ENCODE measurements at places on chromosomes 3 and 15.

DNA sequence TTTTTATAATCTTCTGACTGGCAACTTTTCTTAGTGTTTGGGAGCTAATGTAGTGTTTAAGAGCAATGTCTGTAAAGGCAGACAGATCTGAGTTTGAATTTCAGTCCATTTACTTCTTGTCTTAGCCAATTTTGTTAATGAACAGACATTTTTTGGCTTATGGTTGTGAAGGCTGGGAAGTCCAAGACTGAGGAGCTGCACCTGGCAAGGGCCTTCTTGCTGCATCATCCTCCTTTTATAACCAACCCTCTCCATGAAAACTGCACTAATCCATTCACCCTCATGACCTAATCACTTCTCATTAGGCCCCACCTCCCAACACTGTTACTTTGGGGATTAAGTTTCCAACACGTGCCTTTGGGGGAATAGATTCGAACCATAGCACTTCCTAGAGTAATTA, 164.5 kb downstream of the GAP43 start:
- H3K27ac ChIP-seq, result no peak overlapping the region
- H3K4me1 ChIP-seq, result peaks cover 11% of the 10 kb centered on the region
- no peak overlapping the region for H3K4me3 ChIP-seq
- no peaks in the 10 kb centered on the region for H3K27me3 ChIP-seq
- no peaks in the 10 kb centered on the region for H3K36me3 ChIP-seq
- DNase-seq, result no peak

DNA sequence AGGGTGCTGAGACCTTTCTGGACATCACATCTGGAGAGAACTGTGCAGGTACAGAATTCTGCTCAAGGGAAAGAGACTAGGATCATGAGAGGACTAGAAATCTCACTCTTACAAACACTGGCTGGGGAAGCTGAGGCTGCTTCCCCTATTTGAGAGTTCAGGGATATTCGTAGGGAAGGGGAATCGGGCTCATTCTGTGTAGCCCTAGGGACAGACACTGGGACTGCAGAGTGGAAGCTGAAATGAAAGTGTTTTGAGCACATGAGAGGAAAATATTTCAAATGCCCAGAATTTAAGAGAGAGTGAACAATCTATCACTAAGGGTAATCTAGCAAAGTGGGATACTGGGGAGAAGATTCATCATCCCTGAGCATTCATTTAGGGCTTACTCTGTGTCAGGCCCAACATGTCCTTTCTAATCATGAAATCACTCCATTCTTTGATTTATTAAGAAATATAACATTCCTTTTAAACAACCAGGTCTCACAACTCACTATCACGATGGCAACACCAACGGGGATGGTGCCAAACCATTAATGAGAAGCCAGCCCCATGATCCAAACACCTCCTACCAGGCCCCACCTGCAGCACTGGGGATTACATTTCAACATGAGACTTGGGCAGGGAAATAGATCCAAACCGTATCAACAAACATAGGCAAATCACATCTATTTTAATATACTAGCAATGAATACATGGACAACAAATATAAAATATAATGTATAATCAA, 63.0 kb downstream of the CPN2 start:
- H3K4me1 ChIP-seq, result no peaks in the 10 kb centered on the region
- no peaks in the 10 kb centered on the region for H3K36me3 ChIP-seq

DNA sequence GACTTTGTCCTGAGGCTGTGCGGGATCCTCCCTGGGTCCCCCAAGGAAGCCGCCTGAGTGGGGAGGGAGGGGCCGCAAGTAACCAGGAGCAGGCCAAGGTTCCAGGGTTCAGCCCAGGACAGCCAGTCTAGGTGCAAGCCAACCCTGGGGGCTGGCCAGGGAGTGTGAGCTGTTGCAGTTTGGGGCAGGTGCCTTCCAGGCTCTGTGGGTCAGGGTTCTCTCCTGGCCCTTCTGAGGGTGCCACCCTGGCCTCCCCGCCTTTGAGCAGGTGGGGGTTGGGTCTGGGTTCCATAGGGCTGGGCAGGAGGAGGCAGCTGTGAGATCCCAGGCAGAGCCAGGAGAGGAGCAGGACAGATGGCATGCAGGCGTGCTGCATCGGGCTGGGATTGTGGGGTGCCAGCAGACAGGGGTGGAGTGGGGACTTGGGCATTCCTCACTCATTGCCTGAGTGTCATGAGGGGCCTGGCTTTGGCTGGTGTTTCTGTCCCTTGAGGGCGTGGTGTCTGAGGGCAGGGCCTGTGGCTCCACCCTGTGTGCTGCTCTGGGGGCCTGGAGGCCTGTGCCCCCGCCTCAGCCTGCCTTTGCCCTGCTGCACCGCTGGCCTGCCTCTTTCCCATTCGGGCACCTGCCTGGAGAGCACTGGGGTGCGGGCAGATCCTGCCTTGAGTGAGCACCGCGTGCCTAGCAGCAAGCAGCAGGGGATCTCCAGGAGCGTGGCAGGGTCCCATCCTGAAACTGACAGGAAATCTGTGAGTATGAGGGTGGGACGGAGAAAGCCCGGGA, 18.4 kb downstream of the KLF13 start:
- no peak overlapping the region for H3K4me3 ChIP-seq
- no peaks in the 10 kb centered on the region for H3K4me1 ChIP-seq
- no peaks in the 10 kb centered on the region for H3K36me3 ChIP-seq
- H3K27ac ChIP-seq, result peak overlapping the region; percentile 45
- no peaks in the 10 kb centered on the region for H3K27me3 ChIP-seq

DNA sequence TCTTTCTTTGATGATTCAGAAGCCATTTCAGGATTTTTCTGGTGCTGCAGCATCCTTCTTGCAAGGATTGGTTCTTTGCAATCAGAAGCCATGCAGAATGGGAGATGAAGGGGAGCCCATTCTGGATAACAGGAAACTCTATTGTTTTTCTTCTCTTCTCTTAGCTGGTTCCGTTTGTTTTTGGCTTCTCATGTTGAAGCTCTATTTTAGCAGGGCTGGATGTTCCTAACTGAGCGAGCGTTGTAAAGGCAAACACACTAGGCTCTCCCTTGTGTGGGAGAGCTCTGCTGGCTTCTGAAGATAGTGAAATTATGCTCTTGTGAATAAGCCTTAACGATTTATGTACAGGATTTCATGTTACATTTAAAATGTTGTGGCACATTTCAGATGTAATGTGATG, 8.3 kb downstream of the CACNA1D start:
- no peaks in the 10 kb centered on the region for H3K36me3 ChIP-seq
- H3K27ac ChIP-seq, result no peak overlapping the region
- no peak for DNase-seq
- no peak overlapping the region for H3K4me3 ChIP-seq
- no peaks in the 10 kb centered on the region for H3K4me1 ChIP-seq

GRCh38 chr3:39013289-39013688, 38.5 kb downstream of the SCN11A start:
- no peaks in the 10 kb centered on the region for H3K27me3 ChIP-seq
- no peak overlapping the region for H3K27ac ChIP-seq

DNA sequence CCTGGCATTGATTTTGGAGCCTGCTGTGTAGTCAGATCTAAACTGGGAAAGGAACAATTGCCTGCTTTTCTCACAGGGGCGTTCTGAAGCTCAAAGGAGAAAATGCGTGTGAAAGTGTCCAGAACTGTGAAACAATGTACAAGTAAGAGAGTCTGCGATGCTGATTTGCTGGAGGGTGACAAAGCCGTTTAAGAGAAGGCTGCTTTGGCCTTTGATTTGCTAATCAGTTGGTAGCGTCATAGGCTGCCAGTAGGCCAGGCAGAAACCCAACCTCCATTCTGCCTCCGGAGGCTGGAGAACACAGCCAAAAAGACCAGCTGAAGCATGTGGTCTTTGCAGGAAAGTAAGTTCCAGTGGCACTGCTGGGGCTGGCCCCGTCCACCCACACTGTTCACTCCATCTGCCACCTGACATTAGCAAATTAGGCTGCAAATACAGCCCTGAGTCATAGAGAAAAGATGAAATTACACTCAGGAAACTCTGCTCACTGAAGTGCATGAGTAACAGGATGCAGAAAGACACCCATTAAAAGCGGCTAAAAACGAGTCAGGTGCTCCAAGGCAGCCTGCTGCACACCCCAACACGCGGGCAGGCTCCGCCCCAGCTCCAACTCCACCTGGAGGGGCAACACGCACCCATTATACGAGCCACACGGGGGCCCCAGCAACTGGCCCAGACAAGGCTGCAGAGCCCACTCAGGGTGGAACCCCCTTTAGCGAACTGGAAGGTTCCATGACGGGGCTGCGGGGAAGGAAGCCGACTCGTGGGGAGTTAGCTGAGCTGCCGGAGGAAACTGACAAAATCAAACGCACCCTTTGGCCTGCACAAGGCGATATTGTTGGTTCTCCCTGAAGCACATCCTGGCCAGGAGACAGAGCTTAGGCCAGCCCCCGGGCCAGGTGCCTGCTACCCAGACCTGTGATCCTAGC, 31.6 kb downstream of the ZDHHC19 start:
- H3K36me3 ChIP-seq, result no peaks in the 10 kb centered on the region
- H3K4me3 ChIP-seq, result no peak overlapping the region
- DNase-seq, result no peak
- H3K27me3 ChIP-seq, result no peaks in the 10 kb centered on the region
- no peaks in the 10 kb centered on the region for H3K4me1 ChIP-seq

- H3K36me3 ChIP-seq, result peaks cover 23% of the 10 kb centered on the region
- peaks cover 21% of the 10 kb centered on the region for H3K4me1 ChIP-seq
- no peak for DNase-seq
Observed at GRCh38 chr15:40990080-40990479, 36.8 kb downstream of the CHAC1 start.

DNA sequence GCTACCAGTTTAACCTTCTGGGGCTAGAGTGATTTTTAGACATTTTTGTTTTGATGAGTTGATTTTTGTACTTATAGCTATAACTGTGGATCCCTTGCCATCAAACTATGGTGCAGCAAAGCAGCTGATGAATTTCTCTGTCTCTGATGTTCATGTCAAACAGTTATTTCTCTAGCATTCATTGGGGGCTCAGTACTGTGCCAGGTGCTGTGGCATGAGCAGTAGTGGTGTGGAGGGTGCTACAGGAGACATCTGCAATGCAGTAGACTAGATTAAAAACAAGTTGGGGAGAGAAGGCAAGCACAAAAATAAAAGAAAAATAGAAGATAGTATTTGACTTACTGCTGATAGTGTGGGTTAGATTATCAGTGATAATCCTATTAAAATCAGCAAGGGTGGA, 95.3 kb downstream of the AKAP13 start:
- no peak overlapping the region for H3K4me3 ChIP-seq
- H3K36me3 ChIP-seq, result no peaks in the 10 kb centered on the region
- H3K27me3 ChIP-seq, result no peaks in the 10 kb centered on the region

- H3K27ac ChIP-seq, result no peak overlapping the region
- no peaks in the 10 kb centered on the region for H3K27me3 ChIP-seq
- H3K4me1 ChIP-seq, result no peaks in the 10 kb centered on the region
Observed at GRCh38 chr3:138846262-138846791, 11.6 kb upstream of the PIK3CB start.

DNA sequence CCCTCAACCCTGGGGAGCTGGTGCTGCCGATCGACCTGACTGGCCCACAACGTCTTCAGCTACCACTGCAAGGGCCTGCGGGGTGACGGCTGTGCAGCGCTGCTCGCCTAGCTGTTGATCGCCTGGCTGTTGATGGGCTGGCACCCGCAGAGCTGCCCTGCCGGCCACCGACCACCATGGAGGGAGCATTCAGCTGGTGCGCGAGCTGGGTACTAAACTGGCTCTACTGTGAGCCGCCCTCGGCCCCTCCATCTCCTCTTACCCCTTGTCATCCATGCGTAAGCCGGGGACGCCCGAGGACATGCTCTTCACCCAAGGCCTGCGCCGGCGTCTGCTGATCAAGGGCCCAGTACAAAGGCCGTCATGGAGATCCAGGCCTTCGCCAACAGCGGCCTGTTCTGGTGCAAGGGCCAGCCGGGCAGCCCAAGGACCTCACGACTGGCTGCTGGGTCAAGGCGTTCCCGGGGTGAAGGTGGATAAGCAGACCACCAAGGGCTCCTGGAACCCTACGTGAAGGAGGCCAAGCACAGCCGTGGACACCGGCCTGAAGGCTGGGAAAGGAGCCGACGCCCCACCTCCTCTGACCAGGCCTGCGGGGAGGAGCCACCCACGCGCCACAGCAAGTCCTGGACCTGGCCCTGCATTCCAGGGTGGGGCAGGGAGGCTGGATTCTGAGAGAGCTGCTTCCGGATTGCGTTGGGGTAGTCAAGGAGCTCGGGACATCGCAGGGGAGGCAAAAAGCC, 46.9 kb downstream of the SFMBT1 start:
- DNase-seq, result no peak
- no peak overlapping the region for H3K27ac ChIP-seq
- no peaks in the 10 kb centered on the region for H3K4me1 ChIP-seq
- no peaks in the 10 kb centered on the region for H3K27me3 ChIP-seq

- H3K4me3 ChIP-seq, result no peak overlapping the region
- H3K4me1 ChIP-seq, result peaks cover 29% of the 10 kb centered on the region
- H3K27me3 ChIP-seq, result no peaks in the 10 kb centered on the region
- no peak overlapping the region for H3K27ac ChIP-seq
Observed at GRCh38 chr3:73399666-73400253, 225.0 kb downstream of the PDZRN3 start.

DNA sequence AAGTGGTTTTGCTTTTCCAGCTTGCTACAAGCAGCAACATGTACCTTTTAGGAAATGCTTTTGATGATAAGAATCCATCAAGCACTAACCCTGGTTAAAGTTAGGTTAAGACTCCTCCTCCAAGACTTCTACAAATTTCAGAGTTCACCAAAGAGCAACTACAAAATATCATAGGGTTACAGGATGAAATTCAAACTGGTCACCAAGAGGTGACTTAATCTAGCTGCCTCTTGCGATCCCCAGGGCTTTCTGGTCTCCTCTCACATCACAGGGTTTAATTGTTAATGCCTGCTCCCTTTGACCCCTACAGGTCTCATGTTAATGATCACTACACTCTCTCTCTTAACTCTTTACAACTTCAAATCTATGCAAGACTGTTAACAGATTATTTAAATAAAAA, 66.5 kb downstream of the DPH6 start:
- no peak overlapping the region for H3K4me3 ChIP-seq
- H3K4me1 ChIP-seq, result no peaks in the 10 kb centered on the region

DNA sequence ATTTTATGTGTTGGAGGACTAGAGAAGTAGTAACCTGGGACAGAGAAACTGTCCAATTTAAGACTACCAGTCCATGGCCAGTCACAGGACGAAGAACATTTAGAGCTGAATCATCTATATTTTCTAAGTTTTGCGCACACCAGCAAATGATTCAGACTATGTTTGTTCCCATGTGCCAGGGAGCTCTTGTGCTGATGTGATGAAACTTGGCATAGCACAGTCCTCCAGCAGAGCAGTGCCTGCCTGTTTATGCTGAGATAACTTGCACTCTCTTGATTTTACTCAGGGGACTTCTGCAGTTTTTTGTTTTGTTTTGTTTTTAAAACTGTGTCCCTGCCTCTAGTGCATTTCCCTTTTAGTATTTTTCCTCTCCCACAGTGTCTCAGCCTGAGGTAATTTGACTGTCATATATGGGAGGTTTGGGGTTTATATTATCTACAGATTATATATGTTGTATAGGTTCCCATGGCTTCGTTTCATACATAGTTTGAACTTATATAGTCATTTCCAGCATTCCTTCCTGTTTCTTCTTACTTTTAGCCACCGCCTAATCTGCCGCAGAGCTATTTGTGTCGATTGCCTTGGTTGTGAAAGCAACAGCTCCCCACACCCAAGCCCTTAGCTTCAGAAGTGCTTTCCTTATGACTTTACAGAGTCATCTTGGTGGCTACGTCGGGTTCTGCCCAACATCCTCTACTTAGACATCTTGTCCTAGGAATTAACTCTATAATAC, 45.5 kb downstream of the PPM1L start:
- H3K4me3 ChIP-seq, result peak overlapping the region; percentile 23
- peak; percentile 84 for DNase-seq

Data from tibial artery (tissue), 4 donors.